Ovary (tissue), 10 donors: ENCODE measurements at places on chromosomes 12 and 14.

DNA sequence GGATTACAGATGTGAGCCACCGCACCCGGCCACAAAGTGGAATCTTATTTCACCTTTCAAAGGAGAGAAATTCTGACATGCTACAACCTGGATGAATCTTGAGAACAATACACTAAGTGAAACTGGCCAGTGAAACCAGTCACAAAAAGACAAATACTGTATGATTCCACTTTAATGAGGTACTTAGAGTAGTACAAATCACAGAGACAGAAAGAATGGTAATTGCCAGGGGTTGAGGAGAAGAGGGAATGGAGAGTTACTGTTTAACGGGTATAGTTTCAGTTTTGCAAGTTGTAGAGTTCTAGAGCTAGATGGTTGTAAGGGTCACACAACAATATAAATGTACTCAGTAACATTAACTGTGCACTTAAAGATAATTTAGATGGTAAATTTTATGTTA, 33.4 kb downstream of the ADIPOR2 start:
- no peak for DNase-seq

- DNase-seq = no peak
Observed at GRCh38 chr14:84432676-84433075, 1097.3 kb upstream of the FLRT2 start.

DNA sequence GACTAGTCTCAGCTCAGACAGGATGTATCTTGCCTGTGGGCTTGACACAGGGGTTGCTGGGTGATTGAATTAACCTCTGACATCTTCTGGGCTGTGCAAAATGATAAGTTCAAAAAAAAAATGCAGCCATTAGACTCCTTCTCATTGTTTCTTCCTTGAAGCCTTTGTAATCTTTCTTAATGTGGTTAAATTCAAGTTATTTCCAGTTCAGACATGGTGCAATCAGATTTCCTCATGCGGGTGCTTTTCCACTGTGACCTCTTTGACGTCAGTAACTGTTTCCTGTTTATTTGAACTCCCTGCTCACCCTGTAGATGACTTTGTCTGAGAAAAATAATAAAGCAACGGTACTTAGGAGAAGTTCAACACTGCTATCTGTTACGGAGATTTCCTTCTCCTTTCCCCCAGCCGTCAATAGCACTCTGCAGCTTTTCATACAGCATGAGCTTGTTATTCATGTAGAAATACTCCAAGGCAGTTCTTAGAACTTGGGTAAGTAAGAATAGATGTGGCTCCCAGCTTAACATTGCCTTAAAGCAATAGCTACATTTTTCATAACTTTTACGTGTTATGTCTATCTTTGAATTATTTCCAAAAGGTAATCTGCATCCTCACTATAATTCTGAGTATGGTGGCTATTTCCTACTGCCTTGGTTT, 155.5 kb downstream of the PRKCH start:
- no peak for DNase-seq

- DNase-seq = no peak
Observed at GRCh38 chr14:99224116-99224910, 47.7 kb downstream of the BCL11B start.

- DNase-seq = no peak
Observed at GRCh38 chr12:15212930-15213329, 8.3 kb downstream of the RERG start.

- no peak for DNase-seq
Observed at GRCh38 chr14:51950007-51950406, 39.3 kb upstream of the RTRAF start.

GRCh38 chr12:29152981-29153630, 4.0 kb downstream of the FAR2 start:
- DNase-seq = no peak

GRCh38 chr14:98966475-98967162, 305.4 kb downstream of the BCL11B start:
- DNase-seq = no peak

GRCh38 chr14:101876555-101876938, 87.8 kb upstream of the DYNC1H1 start:
- no peak for DNase-seq

DNA sequence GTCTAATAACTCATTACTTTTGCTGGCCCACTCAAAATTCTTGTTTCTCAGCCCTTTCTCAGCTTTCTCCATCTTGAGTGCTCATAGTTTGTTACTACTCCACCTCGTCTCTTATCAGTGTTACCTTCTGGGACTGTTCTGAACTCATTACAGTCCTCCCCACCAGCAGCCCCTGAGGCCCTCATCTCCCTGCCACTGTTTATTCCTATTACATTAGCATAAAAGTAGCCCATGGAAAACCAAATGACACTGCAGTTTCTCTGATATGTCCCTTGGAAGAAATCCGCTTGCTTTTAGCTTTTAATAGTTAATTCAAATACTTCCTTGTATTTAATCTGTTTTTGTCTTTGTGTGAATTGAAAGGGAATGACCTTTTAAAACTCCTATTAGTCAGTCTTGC, 7.6 kb downstream of the AKAP6 start:
- DNase-seq = no peak

- DNase-seq = peak; percentile 53
Observed at GRCh38 chr12:6963016-6963731, 7.3 kb downstream of the PHB2 start.

- DNase-seq = no peak
Observed at GRCh38 chr14:83842547-83842946, 1687.4 kb upstream of the FLRT2 start.
